ENCODE measurements at places on chromosomes 2 and 18.

GRCh38 chr2:238105506-238106338, 5.6 kb downstream of the ESPNL start:
- DNase-seq: no peak

DNA sequence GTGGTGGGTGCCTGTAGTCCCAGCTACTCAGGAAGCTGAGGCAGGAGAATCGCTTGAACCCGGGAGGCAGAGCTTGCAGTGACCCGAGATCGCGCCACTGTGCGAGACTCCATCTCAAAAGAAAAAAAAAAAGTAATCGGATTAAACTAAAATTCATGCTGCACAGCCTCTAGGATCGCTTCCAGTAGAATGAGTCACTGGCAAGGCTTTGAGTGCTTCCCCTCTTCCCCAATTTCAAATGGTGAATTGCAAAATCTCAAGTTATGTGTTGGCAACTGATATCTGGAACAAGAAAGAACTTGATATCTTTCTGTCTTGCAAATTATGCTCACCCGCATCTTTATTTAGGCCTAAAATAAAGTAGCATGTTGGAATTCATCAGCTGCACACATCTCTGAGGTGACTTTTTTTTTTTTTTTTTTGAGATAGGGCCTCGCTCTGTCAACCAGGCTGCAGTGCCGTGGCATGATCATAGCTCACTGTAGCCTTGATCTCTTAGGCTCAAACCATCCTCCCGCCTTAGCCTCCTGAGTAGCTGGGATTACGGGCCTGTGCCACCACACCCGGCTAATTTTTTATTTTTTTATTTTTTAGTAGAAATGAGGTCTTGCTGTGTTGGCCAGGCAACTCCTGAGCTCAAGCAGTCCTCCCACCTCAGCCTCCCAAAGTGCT, 12.7 kb downstream of the TTC39C start:
- DNase-seq: no peak

- no peak for DNase-seq
Measured at GRCh38 chr18:37564711-37565100, 892 bp downstream of the CELF4 start.

DNA sequence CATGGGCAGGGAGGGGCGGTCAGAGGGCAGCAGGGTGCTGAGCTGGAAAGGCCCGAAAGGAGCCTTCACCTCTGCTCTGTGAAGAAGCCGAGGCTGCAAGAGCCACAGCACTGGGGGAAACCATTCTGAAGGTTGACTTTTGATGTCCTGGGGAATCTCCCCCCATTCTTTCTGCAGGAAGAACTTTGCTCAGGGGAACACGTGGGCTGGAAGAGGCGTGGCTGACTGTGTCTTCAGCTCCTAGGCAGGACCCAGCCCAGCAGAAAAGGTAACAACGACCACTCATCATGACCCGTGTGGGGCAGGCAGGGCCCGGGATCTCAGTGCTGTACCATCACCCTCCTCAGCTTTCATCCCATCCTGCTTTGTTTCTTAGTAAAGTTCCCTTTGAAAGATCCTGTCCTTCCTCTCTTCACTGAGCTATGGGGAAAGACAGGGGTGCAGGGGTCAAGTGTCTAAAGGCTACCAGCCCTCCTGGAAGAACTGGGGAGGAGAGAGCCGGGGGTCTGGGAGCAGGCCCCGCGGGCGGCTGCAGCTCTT, 312.7 kb downstream of the CELF4 start:
- DNase-seq: no peak

GRCh38 chr2:32523686-32524085, 104.2 kb upstream of the TTC27 start:
- DNase-seq: no peak

GRCh38 chr2:238285653-238286082, 2.7 kb downstream of the PER2 start:
- no peak for DNase-seq

DNA sequence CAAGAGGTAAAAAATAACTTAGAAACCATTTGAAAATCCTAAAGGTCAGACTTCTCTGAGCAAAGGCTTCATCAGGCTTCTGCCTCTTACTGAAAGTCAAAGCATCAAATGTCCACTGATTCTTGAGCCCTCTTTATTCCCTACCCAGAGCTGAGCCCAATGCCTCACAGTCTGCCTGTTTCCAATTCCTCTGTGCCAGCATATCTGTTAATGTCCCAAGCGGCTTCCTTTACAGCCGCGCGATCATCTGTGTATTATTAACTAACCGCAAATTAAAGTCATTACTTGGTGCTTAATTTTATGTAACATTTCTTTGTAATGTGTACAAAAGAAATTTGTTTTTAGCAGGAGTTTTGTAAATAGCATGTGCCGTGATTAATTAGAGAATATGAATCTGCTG, 418.8 kb upstream of the HNRNPA3 start:
- no peak for DNase-seq

DNA sequence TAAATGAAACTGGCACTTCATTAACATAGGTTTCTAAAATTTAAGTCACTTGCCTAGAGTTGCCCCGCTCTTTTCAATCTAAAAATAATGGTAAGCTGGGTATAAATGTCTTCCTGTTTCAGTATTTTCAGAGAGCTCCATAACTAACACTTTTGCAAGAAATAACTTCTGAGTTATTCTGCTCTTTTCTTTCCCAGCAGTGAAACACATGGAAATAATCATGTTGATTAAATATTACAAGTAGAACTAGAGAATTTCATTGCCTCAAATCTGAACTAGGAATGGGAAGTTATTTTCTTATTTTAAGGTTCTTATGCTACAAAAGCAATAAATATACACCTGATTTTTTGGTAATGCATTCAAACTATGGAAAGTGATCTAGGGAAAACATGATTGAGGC, 257.4 kb downstream of the IKZF2 start:
- no peak for DNase-seq

- no peak for DNase-seq
Measured at GRCh38 chr18:33653231-33653630, 75.2 kb downstream of the ASXL3 start.

DNA sequence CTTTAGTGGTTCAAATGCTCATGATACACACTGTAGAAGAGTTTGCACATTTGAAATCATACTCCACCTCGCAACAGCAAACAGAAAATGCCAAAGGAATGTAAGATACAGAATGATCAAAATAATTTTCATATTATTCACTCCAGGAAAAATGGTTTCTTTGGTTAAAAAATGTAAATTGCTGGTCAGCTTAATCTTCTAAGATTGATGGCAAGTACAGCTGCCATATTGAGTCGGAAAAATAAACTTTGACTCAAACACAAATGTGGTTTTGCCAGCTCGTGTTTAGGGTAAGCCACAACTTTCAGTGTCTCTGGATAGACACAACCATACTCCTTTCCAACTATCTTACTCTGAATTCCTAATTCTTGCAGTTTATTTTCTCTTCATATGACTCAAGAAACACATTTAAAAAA, 154.9 kb upstream of the SMIM21 start:
- no peak for DNase-seq

DNA sequence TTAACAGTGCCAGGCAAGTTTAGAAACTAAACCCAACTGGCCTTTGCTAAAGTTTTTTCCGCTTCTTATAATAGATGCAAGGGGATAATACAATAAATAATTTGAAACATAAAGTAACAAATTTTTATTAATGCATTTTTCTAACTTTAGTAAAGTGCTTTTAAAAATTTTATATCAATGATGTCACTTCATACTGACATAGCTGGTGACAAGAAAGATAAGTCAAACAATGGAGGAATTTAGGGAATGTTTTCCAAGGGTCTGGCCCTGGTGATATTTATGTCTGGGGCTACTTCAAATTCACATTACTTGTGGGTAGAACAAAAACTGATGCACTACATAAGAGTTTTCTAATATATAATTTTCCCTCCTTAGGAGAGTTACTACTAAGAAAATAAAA, 61.2 kb upstream of the CBLN2 start:
- no peak for DNase-seq

DNA sequence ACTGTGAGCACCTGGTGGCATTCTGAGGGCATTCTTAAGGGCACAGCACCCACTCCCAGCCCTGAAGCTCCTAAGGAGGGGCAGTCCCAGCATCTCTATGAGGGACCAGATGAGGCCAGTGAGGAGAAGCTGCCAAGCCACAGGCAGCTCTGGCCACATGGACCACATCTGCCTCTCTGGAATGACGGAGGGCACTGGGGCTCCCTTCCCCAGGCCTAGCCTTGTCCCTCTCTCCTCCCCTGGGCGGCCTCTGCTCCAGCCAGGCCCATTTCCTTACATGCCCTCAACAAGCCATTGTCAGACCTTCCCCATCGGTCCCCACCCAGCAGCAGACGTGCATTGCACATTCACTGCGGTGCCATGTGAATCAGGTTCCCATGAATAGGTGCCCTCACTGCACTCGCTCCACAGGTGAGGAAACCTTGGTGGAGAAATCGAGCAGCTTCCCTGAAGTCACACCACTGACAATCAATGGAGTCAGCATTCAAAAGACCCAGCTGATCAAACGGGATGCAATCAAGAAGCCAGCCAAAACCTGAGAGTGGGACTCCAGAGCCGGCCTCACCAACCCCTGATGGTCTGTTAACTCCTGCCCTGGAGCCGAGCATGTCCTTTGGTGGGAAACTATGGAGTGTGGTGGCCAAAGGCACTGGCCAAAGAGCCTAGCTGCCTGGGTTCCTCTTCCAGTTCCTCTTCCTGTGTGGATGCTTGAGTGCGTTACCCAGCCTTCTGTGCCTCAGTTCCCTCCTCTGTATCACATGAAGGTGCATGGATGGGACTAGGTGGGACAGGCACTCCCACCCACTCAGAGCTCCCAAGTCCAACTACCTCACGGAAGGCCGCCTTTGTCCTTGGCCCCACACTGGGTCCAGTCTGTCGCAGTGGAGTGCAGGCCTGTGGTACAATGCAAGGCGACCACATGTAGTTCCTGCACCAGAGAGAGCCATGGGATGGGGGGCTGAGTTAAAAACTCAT, 147.3 kb downstream of the ZFP36L2 start:
- no peak for DNase-seq

GRCh38 chr2:127394492-127394891, 6.7 kb upstream of the MAP3K2 start:
- no peak for DNase-seq

DNA sequence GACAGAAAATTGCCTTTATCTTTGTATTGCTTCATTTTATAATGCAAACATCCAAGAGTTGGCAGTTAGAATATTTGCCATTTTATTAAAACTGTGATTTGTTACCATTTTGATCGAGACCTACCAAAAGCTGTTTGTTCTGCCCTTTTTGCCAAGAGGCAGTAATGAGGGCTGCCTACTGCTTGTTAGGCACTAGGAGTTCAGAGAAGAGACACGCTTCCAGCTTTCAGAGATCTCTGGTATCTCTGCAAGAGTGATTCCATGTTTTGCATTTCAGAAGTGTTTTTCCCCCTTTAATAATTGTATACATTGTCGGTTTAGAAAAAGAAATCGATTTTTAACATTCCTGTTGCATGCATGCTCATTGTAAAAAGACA, 628 bp downstream of the MRPL30 start:
- no peak for DNase-seq
